ENCODE measurements at places on chromosomes 2 and 18. TPM values are rescaled to one million over a fixed set of nuclear protein-coding genes. Genes with fewer than 3 reads are reported as not detected.

The EVA1A gene
- 114 TPM for total RNA-seq

The TMEM200C gene
- 0.29 TPM for total RNA-seq

The KIAA2012 gene
- not detected for total RNA-seq

The ACSL3 gene
- 94.0 TPM for total RNA-seq

The OSBPL1A gene
- 15.3 TPM for total RNA-seq
